ENCODE measurements at places on chromosomes 11 and 22. TPM values are rescaled to one million over a fixed set of nuclear protein-coding genes. Genes with fewer than 3 reads are reported as not detected.

DNA sequence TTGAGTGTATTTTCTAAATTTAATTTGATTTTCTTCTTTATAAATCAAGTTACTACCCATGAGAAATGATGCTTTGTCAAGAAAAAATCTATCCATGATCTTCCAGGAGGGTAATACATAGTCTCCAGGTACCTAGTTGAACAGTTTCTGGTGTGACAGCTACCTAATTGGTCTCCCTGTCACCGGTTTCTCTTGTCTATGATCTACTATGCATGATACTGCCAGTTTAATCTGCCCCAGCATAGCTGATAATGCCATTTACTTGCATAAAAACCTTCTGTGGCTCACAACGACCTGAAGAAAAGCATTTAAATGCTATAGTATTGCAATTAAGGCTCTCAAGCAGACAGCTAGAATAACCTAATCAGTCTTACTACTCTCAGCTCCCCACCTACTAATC lies 349.5 kb downstream of the DLG2 start:
- DNase-seq = no peak

DNA sequence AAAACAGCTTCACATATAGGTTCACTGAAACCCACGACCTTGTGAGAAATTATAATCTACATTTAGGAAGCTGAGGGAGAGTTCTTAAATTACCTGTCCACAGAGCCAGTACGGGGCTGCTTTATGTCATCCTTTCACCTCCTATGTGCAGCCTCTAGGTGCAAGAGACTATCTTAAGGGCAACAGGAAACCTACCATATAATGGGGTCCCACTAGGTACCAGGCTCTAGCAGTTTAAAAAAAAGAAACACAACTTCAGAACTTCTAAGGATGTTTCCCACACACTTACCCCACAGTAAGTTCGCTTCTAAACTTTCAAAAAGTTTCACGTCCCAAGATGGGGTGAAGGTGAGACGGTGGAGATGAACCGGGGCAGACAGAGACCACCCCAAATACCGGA lies 573 bp downstream of the STK33 start:
- no peak for DNase-seq

- no peak for DNase-seq
These were observed 76.6 kb upstream of the PRR5 start for GRCh38 chr22:44625421-44625760.

OR8J1 gene
- not detected for total RNA-seq

- DNase-seq = no peak
These were observed 68.9 kb upstream of the HEPHL1 start for GRCh38 chr11:93952082-93952780.

DNA sequence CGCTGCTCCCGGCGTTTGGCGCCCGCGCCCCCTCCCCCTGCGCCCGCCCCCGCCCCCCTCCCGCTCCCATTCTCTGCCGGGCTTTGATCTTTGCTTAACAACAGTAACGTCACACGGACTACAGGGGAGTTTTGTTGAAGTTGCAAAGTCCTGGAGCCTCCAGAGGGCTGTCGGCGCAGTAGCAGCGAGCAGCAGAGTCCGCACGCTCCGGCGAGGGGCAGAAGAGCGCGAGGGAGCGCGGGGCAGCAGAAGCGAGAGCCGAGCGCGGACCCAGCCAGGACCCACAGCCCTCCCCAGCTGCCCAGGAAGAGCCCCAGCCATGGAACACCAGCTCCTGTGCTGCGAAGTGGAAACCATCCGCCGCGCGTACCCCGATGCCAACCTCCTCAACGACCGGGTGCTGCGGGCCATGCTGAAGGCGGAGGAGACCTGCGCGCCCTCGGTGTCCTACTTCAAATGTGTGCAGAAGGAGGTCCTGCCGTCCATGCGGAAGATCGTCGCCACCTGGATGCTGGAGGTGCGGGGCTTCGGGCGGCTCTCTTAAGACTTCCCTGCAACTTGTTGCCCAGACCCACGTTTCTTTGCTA lies at the start of gene CCND1:
Gene CCND1 (plus strand): TSS at position 162 of the 587 bp plus-strand sequence. CDS start 158 bp downstream, at position 320.
- DNase-seq = peak; percentile 95

- no peak for DNase-seq
These were observed 1079.7 kb downstream of the OPCML start for GRCh38 chr11:132452616-132453015.

DNA sequence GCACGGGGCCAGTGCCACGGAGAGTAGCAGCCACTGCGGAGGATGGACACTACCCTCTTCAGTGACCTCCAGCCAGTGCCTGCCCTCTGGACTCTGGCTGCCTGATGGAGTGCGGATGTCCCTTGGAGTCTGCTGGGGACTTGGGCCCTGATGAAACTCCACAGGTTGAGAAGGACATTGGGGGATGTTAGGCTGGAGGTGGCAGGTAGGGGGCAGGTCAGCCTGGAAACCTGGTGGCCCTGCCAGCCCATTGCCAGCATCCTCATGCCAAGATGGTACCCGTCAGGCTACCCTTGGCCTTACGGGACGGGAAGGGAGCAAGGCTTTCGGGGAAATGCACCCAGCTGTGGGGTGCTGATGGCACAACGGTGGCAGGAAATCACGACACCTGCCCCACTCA lies 4.0 kb downstream of the CABP7 start:
- DNase-seq = no peak

- peak; percentile 9 for DNase-seq
These were observed at the start of gene DESI1 for GRCh38 chr22:41620589-41621098. TSS of gene DESI1 (minus strand) at chr22:41621043. CDS start at chr22:41620839, 204 bp downstream.

NUP50 gene
- 71.4 TPM for total RNA-seq

KRTAP5-10 gene
- 0.58 TPM for total RNA-seq

GRCh38 chr22:37057226-37057625 lies 5.7 kb downstream of the KCTD17 start:
- DNase-seq = no peak

Measured in LHCN-M2 (cell line).